CD4-positive, CD25-positive, alpha-beta regulatory T cell (primary cell): ENCODE measurements at places on chromosomes 6 and 20.

GRCh38 chr20:61204206-61204605 lies 47.9 kb upstream of the CDH4 start:
- no peak for DNase-seq

- no peak for DNase-seq
Measured at GRCh38 chr6:17161076-17161475, 59.2 kb downstream of the STMND1 start.

GRCh38 chr6:78844899-78845298 lies 22.5 kb upstream of the IRAK1BP1 start:
- DNase-seq, result no peak

- DNase-seq, result no peak
Measured at GRCh38 chr6:29744131-29744530, 20.9 kb downstream of the HLA-F start.

GRCh38 chr6:32187009-32187709 lies 2.8 kb downstream of the PBX2 start:
- DNase-seq, result no peak

DNA sequence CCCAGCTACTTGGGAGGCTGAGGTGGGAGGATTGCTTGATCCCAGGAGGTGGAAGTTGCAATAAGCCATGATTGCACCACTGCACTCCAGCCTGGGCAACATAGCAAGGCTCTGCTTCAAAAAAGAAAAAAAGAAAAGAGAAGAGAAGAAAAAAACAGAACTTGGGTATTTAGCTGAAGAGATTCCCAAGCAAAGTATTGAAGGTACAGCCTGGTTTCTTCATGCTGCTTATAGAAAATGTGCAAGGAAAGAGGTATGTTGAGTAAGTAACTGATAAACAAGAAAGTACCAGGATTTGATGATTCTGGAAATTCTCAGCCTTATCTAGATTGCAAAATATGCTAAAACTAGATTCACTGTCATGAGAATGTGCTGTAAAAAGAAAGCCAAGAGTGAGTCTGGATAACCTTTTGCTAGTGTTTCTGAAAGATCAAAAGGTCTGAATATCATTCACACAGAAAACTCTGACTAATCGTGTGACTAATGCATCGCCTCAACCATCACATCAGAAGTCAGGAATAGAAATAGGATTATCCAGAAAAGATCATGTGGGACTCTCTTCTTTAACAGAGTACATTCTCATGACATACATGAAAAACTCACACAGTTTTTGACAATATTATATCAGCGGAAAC lies 32.4 kb upstream of the NOP56 start:
- DNase-seq, result no peak

- DNase-seq, result no peak
Measured at GRCh38 chr20:37469531-37469930, 51.5 kb upstream of the NNAT start.

DNA sequence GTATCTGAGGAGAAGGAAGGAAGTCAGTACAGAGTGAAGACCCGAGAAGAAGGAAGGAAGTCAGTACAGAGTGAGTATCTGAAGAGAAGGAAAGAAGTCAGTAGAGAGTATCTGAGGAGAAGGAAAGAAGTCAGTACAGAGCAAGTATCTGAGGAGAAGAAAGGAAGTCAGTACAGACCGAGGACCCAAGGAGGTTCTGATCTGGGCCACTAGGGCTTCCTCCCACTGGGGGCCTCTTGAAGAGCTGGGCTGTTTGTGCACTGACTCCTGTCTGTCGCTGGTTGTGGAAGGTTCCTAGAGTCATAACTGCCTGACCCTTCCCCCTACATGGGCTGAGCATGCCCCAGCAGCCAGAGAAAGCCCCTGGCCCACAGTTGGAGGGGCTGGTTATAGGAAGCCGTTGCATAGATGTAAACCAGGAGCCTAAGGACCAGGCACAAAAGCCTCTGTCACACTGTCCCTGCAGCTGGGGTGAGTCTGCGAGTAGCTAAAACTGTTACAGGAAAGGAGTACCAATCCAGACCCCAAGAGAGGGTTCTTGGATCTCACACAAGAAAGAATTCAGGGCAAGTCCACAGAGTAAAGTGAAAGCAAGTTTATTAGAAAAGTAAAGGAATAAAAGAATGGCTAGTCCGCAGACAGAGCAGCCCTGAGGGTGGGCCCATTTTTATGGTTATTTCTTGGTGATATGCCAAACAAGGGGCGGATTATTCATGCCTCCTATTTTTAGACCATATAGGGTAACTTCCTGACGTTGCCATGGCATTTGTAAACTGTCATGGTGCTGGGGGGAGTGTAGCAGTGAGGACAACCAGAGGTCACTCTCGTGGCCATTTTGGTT lies 395.9 kb downstream of the PREX1 start:
- no peak for DNase-seq

- no peak for DNase-seq
Measured at GRCh38 chr6:4405621-4406212, 270.3 kb upstream of the ECI2 start.

- DNase-seq, result no peak
Measured at GRCh38 chr6:159229651-159230051, 60.5 kb downstream of the FNDC1 start.

- no peak for DNase-seq
Measured at GRCh38 chr6:150659046-150659763, 59.5 kb downstream of the PLEKHG1 start.

GRCh38 chr6:44264154-44265006 lies 971 bp downstream of the NFKBIE start:
- DNase-seq, result no peak

- DNase-seq, result no peak
Measured at GRCh38 chr6:90730151-90730673, 143.3 kb upstream of the MAP3K7 start.

- no peak for DNase-seq
Measured at GRCh38 chr6:30749554-30750378, 5.4 kb upstream of the IER3 start.

DNA sequence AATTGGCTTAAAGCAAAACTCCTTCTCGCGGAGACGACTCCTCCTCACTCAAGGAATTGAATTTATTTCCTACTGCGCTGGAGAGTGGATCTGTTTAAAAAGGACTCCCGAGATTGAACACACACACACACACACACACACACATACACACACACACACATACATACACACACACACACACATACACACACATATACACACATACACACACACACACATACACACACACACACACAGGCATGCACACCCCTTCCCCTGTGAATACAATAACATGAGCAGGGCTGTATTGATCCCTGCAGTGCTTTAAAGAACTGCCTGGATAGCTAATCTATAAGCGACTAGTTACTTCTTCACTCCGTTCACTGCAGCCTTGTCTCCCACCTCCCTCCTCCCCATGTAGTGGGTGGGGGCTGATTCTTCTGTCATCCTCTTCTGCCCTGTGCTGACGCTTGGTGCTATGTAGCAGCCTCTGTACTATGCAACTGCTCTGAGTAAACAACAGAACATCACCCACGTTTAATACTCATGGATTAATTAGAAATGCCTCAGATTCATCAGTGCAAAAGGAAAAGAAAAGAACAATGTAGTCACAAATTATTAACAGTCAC lies 549.0 kb downstream of the CDH26 start:
- DNase-seq, result no peak

- DNase-seq, result no peak
Measured at GRCh38 chr20:11305406-11305805, 612.3 kb upstream of the BTBD3 start.

DNA sequence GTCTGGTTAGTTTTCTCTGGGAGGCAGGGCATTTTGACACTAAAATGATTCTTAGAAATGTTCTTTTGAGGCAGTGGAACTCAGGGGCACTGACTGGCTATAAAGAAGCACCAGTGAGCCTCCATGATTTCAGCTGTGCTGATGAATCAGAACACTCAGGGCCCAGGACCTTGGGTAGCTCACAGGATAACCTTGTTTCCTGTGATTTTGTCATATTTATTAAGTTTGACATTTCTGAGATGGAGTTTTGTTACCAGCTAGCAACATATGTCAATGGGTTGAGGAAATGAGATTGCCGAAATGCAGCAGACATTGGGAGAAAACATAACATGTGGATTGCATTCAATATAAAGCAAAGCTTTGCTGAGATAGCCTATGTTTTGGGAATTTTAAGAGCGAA lies 802.4 kb downstream of the EYS start:
- no peak for DNase-seq

- DNase-seq, result no peak
Measured at GRCh38 chr6:129472239-129472638, 237.7 kb downstream of the ARHGAP18 start.

DNA sequence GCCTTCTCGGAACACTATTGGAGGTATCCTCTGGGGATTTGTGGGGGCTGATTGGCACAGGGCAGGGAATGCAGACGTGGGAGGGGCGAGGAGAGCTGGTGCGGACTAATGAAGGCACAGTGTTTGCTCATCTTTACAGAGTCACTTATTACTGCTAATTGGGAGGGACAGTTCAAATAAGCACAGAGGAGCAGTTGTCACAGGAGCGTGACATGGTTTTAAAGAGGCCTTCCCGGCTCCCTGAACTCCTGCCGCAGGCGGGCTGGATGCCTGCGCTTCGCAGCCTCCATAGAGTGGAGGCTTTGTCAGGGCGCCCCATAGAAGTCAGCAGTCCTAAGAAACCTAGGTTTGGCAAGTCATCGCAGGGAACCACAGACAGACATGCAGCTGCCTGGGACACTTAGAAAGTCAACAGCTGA lies 149.6 kb downstream of the LINC00237 start:
- no peak for DNase-seq

DNA sequence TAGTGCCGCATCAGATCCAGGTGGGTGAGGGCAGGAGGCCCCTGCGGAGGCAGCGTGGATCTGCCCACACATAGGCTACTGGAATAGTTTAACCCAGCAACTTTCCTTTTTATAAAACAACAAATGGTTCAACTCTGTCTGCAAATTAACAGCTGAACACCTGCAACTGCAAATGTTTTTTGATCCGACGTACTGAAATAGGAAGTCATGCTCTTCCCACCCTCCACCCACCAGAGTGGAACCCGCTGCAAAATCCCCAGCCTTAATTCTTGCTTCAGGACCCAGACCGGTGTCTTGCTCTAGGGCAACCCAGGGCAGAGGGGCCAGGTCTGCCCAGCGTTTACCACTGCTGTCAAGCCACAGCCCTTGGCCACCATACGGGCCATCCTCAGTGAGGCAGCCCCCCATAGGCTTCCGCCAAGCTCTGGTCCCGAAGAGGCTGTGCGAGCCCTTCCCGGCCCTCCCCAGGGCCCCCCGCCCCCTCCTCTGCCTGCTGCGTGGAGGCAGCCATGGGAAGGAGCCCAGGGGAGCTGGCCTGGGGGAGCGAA lies 334.3 kb downstream of the ZFAND3 start:
- DNase-seq, result no peak

- DNase-seq, result no peak
Measured at GRCh38 chr6:1325461-1326309, 13.8 kb downstream of the FOXQ1 start.

- no peak for DNase-seq
Measured at GRCh38 chr6:40770794-40771193, 183.6 kb upstream of the LRFN2 start.

DNA sequence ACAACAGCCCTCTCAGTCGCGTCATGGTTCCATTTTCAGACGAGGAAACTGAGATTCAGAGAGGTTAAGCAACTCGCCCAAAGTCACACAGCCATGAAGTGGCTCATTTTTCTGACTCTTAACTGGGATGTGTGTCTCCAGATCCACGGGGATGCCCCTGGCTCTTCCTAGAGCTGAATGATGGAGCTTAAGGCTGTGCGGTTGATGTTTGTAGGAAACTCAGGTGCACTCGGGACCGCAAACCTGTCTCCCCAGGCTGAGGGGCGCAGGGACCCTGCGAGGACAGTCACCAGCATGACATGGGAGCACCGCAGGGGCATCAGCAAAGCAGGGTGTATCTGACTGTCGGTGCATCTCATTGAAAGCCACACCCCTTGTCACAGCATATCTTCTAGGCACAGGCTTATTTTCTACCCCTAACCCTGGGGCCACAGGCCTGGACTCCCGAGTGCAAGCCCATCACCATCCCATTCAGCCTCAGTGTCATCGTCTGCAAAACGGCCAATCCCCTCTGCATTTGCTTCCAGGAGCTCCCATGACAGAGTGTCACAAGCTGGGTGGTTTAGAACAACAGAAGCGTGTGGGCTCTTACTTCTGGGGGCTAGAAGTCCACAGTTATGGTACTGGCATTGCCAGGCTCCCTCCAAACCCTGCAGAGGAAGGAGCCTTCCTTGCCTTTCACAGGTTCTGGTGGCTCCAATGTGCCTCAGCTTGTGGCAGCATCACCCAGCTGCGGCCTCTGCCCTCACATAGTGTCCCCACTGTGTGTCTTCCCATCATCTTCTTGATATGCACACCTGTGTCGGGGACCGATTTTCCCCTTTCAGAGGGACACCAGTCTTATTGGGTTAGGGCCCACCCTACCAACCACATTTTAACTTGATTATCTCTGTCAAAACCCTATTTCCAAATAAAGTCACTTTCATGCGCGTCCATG lies 9.9 kb upstream of the ARHGAP40 start:
- DNase-seq, result no peak

DNA sequence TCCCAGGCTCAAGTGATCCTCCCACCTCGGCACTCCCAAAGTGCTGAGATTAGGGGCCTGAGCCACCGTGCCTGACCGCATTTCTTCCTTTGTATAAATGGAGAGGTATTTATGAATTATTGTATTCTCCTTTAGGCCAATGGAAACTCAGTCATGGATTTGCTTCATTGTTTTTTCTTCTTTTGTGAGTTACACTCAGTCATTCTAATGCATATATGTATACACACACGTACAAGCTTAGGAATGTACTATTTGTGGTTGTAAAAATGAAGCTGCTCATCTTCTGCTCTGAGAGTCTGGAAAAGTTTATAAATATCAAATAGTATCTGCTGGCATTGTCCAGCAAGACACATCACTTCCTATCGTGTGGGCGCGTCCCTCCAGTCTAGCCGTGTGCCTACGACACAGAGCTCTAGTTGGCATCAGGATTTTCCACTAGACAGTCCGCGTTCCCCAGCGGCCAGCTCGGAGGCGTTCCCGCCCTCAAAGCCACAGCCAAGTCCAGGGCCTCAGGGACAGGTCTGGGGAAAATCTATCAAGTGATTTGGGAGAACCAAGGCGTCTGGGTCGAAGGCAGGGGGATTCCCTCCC lies 215.2 kb downstream of the NFATC2 start:
- no peak for DNase-seq

DNA sequence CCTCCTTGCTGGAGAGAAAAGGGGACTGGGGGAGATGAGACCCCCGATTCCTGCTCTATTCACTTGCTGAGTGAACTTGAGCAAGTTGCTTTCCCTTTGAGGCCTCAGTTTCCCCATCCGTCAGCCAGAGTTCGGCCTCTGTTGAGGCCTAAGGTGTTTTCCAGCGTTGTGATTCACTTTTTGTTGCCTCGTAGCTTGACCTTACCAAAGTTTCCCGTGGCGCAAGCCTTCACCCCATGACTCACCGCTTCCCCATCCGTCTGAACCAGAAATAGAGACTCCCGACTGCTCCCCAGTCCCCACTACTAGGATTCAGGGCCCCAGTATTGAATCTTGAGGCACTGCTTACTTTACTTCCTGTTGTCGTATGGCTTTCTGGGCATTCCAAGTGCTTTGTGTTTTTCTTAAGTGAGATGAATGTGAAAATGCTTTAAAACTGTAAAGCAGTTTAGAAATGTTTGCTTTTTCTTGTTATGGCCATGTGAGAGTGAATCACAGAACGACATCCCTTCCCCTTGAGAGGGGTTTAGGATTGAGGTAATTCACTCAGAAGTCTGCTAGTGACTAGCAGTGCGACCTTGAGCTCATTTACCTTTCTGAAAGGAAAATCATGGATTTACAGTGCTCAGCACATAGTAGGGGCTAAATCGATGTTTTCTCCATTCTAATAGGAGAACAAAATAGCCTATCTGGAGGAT lies 1.2 kb downstream of the CHMP4B start:
- peak; percentile 13 for DNase-seq

- no peak for DNase-seq
Measured at GRCh38 chr6:28208111-28208659, 16.9 kb upstream of the ZSCAN9 start.
